Activated CD8-positive, alpha-beta T cell treated with anti-CD3 and anti-CD28 coated beads, Interleukin-2, amount 10 ng/mL, durations not matched to agents 7 days and 5 days (primary cell): ENCODE measurements at places on chromosomes 12 and 14.

- no peak for DNase-seq
Measured at GRCh38 chr14:59844186-59844812, 26.3 kb downstream of the RTN1 start.

DNA sequence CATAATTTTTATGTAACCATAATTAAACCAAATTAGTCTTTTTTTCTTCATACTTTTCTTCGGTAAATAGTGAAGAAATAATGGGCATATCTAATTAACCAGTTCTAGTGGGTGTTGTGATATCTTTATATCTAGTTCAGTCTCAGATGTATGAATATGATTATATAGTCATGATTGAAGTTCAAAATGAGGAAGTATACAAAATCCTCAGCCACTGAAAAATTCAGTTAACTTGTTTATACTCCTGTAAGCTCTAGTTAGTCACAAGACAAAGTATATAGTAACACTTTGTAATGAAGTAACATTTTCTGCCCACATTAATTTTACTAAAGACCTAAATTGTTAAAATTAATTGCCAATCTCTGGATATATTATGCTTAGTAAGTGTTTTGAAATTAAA is 46.5 kb downstream of the CAND1 start:
- DNase-seq: no peak

DNA sequence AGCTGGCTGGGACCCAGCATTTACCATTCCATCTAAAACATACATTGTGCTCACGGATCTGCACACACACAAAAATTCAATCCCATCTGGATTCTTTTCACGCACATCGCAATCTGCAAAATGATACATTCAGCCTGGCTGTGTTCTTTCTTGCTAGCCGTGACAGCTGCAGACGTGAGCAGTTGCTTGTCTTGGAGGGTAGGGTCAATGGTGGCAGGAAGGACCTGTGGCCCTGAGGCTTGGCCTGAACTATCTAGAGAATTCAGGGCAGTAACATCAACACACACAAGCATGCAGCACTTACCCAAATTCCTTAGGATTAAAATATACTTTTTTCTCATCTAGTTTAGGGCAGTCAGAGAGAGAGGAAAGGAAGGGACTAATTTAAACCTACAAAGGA is 72.0 kb downstream of the DICER1 start:
- no peak for DNase-seq

GRCh38 chr12:84046859-84047258 is 865.7 kb downstream of the SLC6A15 start:
- DNase-seq: no peak

- no peak for DNase-seq
Measured at GRCh38 chr12:104635607-104636343, 179.0 kb downstream of the CHST11 start.

- DNase-seq: no peak
Measured at GRCh38 chr12:56013482-56013881, 7.4 kb upstream of the IKZF4 start.

GRCh38 chr12:68479896-68480291 is 130.8 kb upstream of the RAP1B start:
- DNase-seq: no peak

- DNase-seq: no peak
Measured at GRCh38 chr14:48333221-48333920, 658.0 kb upstream of the MDGA2 start.

DNA sequence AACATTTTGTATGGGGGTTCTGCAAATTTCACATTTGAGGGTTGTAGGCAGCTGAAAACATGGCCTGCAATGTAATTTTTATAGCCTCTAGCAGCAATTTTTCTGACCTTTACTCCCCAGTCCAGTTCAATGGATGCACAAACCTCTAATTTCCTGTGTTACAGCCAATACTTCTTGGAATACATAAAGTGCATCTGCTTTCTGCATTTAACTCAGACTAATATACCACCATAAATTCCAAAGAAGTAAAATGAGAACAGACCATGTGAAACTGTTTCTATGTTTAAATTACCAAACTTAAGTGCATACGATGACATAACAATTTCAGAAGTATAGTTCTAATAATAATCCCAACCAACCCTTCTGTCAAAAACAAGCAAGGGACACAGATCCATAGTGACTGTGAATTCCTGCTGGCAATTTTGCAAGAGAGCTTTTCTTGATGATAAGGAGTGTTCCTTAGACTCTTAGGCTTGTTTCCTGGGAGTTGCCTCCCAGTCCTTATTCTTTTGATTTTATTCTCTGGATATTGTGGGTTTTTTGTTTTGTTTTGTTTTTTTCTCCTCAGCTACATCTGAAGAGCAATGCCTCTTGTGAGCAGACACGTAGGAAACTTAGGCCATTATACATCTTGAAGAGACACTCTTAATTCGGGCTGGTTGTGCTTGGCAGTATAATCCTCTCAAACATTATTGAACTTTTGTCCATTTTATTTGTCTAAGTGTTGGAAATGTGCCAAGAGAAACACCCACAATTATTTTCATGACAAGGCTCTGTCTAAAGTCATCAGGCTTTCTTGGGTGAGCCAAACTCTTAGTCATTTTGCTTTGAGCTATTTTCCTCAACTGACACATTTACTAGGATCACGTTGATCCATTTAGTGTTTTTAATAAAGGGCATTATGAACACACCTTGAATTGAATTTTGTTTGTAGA is 51.3 kb upstream of the RERGL start:
- no peak for DNase-seq

DNA sequence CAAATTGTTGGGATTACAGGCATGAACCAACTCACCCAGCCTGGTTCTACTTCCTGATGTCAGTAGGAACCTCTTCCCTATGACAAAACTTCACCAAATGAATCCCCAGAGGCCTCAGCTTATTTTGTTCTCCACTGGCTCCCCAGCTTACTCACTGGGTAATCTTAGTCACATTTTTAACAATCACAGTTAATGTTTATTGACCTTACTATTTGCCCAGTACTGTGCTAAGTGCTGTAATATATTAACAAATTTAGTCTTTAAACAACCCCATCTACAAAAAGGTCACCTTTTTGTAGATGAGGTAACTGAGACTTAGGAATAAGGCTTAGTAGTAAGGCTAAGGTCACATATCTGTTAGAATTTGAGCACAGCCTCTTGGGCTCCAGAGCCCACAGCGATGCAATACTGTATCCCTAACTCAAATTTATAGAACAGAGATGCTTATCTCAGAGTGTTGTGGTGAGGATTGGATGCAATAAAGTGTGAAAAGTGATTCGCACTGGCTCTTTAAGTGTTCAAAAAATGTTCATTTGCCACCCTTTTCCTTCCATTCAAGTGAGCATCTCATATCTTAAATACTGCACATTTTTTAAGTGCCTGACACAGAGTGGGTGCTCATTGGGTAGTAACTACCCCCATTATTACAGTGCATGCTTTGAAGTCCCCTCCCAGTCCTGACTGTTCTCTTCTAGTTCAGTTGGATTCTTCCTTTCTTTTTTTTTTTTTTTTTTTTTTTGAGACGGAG is 146.4 kb upstream of the ARHGAP5 start:
- no peak for DNase-seq

DNA sequence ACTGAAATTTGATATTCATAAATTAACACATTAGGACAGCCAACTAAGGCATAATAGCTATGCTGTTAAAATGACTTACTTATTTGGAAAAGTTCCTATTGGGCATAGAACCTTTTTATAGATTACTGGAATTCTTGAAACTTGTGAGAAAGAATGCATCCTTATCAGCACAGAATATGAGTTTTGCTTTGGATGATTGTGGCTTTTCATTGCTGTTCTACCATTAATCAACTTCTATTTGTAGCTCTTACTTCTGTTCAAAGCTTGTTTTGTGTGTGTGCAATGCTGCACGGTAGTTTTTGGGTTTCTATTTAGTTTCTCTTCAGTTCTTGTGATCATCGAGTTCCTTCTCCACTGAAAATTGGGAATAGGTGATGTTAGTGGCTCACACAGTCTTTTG is 152.4 kb upstream of the PELI2 start:
- DNase-seq: no peak

DNA sequence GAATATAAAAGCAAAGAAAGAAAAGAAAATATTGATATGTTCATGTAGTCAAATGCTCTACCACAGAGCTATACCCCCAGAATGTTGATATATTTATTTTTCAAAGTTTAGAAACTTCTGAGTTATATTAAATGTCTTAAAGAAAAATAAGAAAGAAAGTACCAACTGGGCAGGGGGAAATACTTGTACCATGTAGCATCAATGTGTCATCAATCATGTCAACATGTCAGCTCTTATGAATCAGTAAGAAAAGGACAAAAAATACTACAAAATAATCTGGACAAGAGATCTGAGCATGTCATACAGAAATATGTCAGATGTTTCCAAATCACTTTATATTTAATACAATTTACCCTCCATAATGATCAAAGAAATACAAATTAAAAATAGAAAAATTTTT is 595.1 kb upstream of the ATP2B1 start:
- DNase-seq: no peak

DNA sequence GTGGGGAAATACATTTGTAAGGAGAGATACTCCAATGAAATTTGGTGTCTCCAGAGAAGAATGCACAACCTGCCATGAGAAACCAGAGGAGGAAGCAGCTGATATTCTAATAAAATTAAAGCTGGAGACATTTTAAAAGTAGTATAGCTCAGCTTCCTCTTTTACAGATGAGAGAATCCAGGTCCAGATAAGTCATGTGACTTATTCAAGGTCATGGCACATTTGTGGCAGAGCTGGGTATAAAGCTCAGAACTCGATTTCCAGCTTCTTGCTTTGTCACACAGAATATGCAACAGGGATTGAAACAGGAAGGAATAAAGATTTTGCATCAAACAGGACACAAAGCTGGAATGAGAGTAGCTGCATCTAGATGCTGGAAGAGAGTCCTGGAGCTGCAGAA is 174.8 kb downstream of the EMP1 start:
- DNase-seq: no peak

DNA sequence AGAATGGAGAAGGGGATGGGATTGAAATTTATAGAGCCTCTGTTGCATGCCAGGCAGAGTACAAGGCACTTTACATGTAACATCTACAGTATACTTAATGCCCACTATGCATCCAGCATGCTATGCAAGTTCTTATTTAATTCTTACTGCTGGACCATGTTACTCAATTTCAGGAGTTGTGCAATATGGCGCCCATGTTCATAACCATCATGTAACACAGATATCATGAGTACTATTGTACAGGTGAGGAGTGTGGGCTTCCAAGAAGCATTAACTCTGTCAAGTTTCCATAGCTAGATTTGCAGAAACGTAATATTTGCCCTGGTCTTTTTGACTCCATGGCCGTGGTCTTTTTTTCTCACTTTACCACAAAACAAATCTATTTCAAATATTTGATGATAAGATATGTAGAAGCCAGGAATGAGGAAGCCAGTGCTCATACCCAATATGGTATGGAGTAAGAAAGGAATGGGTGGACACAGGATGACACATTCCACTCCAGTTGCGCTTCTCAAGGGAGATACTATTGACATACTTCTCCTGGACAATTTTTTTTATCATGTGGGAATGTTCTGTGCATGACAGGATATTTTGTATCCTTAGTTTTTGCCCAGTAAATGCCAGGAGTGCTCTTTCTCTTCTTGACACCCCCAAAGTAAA is 191.8 kb downstream of the C12orf75 start:
- no peak for DNase-seq

- no peak for DNase-seq
Measured at GRCh38 chr12:106178562-106178961, 39.8 kb upstream of the NUAK1 start.

DNA sequence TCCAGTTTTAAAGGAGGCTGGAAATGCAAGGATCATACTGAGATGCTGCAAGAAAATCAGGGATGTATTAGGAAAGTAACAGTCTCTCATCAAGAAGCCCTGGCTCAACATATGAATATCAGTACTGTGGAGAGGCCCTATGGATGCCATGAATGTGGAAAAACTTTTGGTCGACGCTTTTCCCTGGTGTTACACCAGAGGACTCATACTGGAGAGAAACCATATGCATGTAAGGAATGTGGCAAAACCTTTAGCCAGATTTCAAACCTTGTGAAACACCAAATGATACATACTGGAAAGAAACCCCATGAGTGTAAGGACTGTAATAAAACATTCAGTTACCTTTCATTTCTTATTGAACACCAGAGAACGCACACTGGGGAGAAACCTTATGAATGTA is 24.5 kb downstream of the ZNF891 start:
- no peak for DNase-seq

GRCh38 chr12:93237235-93237915 is 140.3 kb upstream of the NUDT4 start:
- DNase-seq: no peak

GRCh38 chr12:47891356-47891755 is 13.4 kb downstream of the VDR start:
- DNase-seq: no peak

DNA sequence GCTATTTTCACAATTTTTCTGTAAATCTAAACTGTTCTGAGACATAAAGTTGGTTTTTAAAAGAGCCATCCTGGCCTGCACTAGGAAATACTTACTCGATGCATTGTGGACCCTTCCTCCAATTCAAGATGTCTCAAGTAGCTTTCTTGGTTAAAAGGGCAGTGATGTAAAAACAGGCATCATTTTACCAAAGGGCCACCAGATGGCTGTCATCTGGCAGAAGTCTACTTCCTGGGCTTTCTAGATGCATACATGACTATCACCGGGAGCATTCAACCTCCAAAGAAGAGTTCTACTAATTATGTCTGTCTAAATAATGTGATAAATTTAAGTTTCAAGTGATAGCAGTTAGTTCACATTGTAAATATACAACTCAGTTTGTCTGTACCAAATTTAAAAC is 96.8 kb upstream of the FRMD6 start:
- DNase-seq: no peak

GRCh38 chr14:72521045-72521444 is 372.9 kb downstream of the DPF3 start:
- DNase-seq: no peak

DNA sequence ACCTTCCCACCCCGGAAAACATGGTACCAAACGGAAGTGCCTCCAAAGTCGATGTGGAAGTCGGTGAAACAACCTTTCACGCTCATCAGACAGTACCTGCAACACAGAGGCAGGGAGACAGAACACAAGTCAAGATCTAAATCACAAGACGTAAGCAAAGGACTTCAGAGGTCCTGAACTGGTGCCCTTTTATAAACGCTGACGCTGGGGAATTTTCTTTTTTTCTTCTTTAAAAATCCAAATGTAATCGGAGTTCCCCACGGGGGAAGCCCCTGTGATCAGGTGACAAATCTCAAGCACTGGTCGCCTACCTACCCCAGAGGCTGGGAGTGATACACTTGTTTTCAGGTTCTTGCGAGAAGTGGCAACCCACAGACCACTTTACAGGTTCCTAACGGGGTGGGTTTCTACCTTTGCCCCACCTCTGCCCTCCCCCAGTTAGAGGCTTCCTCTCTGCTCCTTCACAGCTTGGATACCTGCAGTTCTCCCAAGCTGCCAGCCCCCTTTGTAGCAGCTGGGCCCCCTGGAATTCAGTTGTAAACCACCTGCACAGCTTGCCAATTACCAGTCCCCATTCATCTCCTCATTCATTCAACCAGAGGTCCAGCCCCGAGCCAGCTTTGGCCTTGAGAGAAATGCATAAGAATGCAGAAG is 46.2 kb downstream of the KDM2B start:
- DNase-seq: peak; percentile 51

- DNase-seq: no peak
Measured at GRCh38 chr12:4191149-4191548, 82.4 kb upstream of the CCND2 start.
